ENCODE measurements at places on chromosomes 4 and X. TPM values are rescaled to one million over a fixed set of nuclear protein-coding genes. Genes with fewer than 3 reads are reported as not detected.

- no peak for DNase-seq
- no peaks in the 10 kb centered on the region for H3K4me1 ChIP-seq
Measured at GRCh38 chrX:70281951-70282350, at the start of gene RAB41. TSS of gene RAB41 (plus strand) at chrX:70282172. CDS start at chrX:70282218, 46 bp downstream.

DNA sequence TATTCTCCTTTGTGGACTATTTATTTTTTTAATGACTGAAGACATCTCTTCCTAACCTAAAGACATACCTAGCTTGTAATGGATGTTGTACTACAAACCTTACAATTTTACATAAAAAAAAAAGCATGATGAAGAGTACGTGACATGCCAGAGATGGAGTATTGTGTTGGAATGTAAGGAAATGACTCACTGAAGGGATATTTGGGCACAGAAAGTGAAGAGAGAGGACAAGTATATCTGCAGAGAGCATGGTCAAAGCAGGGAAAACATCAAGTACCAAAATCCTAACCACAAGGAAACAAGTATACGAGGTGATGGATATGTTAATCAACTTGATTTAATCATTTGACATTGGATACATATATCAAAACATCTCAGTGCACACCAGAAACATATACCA is 1051.4 kb upstream of the PRKX start:
- no peaks in the 10 kb centered on the region for H3K4me1 ChIP-seq
- no peaks in the 10 kb centered on the region for H3K36me3 ChIP-seq
- H3K4me3 ChIP-seq: no peak overlapping the region
- H3K27me3 ChIP-seq: no peaks in the 10 kb centered on the region
- no peak for DNase-seq

MAB21L2 gene
- total RNA-seq: not detected

DNA sequence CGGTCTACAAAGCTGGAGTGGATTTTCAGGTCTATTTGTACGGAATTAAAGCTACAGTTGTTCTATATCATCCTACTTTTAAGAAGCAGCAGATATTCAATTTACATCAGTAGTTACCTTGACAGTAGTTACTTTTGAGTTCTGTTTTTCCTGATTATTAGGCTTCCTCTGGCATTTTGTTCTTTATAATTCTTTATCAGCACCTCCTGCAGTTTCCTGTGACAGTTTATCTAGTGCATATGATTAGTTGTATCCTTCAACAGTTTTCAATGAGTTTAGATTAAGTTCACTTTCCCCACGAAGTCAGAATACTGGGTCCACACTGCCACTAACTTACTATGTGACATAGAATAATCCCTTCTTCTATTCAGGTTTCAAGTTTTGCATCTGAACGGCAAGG is 71.7 kb downstream of the IDS start:
- no peak overlapping the region for H3K27ac ChIP-seq
- H3K27me3 ChIP-seq: no peaks in the 10 kb centered on the region
- DNase-seq: no peak
- H3K36me3 ChIP-seq: no peaks in the 10 kb centered on the region
- no peaks in the 10 kb centered on the region for H3K4me1 ChIP-seq

ZFYVE28 gene
- 20.2 TPM for total RNA-seq

- H3K36me3 ChIP-seq: no peaks in the 10 kb centered on the region
- no peak overlapping the region for H3K4me3 ChIP-seq
- H3K27ac ChIP-seq: no peak overlapping the region
- no peak for DNase-seq
Measured at GRCh38 chrX:130224810-130225209, 43.9 kb downstream of the ZNF280C start.

DNA sequence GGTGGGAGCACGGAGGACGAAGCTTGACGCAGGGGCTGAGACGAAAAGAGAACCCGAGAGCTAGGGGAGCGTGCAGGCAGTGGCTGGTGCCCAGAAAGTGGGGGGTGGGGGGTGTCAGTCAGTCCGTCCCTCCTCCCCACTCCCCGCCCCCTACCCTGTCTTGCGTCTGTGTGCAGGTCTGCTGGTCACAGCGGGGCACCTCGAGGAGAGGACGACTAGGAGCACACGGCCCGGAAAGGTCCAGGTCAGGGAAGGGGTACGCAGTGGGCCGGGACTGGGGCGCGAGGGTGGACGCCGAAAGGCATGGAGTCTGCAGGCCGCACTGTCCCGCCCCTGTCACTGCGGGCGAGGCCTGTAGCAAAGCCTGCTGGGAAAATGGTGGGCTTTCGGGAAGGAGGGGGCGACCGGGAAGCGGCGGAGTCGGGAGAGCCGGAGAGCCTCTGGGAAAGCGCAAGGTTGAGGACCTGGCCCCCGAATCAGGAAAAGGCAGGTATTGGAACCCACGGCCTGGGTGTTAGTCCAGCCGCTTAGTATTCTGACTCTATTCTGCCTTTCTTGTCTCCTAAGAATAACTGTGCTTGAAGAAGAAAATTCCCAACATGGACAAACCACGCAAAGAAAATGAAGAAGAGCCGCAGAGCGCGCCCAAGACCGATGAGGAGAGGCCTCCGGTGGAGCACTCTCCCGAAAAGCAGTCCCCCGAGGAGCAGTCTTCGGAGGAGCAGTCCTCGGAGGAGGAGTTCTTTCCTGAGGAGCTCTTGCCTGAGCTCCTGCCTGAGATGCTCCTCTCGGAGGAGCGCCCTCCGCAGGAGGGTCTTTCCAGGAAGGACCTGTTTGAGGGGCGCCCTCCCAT is 769 bp downstream of the TCEAL1 start:
- peak overlapping the region; percentile 86 for H3K4me3 ChIP-seq
- peaks cover 11% of the 10 kb centered on the region for H3K4me1 ChIP-seq
- no peaks in the 10 kb centered on the region for H3K27me3 ChIP-seq

All from thoracic aorta (tissue), 2 donors.